COR-L47 (cell line): ENCODE measurements at places on chromosomes 2 and 18.
A peak's percentile ranks its signal among the peaks of the same experiment; 100 is the strongest.

DNA sequence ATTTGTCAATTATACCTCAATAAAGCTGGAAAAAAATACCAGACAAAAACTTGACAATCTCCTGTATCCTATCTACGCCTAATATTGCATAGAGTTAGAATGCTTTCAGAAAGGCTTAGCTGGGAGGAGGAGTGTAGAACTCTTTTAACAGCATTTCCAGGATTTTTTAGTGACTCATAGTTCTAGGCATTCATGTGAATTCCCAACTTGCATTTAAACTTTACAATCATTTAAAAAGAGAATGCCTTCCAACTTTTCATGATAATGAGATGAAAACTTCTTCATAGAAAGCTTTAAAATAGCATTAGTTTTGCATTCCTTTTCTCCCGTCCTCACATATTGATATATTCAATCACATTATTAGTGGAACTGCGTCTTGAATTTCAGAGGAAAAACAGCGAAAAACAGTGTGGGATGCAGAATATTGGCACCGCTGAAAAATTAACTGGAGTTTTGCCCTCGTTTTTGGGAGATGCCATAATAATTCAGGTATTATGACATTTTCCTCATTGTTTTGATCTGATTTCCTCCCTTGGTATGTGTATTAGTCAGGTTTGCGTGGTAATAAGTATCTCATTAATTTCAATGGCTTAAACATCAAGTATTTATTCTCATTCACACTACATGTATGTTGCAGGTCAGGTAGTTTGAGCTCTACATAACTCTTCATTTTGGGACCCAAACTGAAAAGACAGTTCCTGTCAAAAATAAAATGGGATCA, 293.2 kb upstream of the FIGN start:
- DNase-seq: no peak

DNA sequence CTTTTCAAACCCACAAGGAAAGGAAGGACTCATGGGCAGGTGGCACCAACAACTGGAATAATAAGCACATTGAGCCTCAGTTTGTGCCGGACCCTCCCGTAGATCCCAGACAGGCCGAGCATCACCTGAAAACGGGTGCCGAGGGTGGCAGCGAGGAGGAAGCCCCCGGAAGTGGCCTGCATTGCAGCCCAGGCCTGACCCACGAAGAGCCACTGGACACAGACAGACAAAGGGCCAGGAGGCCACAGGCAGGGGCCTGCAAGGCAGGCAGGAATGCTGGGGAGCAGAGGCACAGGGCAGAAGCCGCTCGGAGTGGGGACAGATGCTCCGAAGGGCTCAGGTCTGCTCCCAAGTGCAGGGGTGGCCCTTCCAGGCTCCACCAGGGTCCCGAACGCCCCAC, 31.7 kb downstream of the MTERF4 start:
- no peak for DNase-seq

DNA sequence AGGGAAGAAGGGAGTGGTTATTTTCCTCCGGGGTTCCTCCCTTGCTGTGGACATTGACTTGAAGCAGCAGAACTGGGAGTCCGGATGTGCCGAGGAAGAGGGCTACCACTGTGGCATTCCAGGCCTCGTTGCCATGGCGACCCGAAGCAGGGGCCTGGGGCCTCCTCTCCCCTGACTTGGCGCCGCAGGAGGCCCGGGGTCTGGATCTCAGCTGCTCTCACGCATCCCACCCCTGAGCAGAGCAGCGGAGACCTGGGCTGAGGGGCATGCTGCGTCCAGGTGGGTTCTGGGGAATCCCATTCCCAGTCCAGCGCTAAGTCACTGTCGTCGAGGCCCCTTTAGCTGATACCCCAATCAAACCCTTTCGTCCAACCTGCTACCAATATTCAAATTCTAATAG, 100.2 kb downstream of the BCL11A start:
- DNase-seq: no peak

DNA sequence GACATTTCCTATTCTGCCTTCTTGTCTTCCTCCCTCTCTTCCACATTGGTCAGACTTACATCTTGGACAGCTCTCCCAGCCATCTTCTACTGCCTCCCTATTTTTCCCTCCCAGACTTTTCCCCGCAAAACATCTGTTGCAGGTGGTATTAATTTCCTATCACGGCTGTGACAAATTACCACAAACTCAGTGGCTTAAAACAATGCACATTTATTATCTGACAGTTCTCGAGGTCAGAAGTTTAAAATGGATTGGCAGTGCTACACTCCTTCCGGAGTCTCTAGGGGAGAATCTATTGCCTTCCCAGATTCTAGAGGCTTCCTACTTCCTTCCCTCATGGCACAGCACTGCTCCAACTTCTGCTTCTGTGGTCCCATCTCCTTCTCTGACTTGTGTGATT, 33.3 kb downstream of the STRADB start:
- no peak for DNase-seq

DNA sequence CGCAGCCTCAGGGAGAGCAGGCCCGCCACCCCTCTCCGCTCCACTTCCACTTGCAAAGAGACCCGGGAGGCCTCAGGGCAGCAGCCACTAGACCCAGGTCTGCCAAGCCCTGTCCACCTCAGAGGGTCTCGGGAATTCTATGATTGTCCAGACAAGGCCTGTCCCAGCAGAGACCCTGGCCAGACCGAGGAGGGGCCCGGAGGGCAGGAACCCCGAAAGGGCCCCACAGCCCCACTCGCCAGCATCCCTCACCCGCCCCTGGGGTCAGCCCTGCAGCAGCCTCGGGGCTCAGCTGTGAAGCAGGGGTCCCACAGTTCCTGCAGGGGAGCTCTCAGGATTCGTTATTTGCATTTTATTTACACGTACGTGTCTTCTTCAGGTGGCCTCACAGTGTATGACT, 269.5 kb downstream of the EIPR1 start:
- DNase-seq: no peak

DNA sequence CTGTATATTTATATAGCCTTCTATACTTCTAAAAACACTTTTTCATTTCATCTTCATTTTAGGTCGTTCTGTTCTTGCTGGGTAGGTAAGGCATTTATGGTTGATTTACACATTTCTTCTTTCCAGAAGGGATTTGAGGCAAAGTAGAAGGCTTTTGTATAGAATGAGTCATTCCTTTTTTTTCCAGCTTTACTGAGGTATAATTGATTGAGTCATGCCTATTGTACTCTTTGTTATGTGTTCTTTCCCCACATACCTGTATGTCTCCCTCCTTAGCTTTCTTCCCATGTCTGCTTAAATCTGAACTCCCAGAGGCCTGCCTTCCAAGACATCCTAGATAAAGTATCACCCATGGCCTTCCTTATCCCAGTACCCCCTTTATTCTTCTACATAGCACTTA, 4.8 kb upstream of the CDC42EP3 start:
- no peak for DNase-seq

DNA sequence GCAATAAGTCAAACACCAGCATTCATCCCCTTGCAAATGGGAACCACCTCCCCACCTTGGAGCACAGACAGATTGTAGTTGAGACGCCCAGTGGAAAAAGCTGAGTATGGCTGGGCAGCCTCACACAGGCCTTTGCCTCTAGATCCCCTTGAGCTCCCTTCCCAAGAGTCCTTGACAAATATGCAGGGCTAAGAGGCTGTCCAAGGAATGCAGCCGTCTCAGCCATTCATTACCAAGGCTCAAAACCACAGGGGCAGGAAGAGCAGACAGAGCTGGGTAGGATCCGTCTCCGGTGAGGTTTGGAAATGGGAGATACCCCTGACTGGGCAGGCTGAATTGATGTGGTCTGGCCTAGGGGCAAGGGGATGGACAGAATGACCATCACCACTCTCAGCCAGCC, 557.1 kb downstream of the TNS1 start:
- no peak for DNase-seq

GRCh38 chr2:181157326-181157725, 176.9 kb downstream of the UBE2E3 start:
- no peak for DNase-seq

DNA sequence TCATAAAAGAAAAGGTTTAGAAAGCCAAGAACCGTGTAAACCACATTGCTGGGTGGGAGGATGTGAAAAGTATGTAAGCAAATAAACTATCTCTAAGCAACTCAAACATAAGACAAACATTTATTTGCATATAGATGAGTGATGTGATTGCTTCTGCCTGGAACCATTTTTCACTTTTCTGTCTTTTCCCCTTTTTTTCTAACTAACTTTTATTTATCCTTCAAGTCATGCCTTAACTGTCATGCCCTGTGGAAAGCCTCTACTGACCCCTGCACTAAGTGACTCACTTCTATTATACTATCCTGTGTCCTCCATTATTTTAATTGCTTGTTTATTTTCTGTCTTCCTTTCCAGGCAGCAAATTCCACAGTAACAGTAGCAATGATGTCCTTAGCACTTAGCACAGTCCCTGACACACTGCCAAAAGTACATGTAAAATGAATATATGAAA, 87.5 kb upstream of the CTAGE1 start:
- DNase-seq: no peak

DNA sequence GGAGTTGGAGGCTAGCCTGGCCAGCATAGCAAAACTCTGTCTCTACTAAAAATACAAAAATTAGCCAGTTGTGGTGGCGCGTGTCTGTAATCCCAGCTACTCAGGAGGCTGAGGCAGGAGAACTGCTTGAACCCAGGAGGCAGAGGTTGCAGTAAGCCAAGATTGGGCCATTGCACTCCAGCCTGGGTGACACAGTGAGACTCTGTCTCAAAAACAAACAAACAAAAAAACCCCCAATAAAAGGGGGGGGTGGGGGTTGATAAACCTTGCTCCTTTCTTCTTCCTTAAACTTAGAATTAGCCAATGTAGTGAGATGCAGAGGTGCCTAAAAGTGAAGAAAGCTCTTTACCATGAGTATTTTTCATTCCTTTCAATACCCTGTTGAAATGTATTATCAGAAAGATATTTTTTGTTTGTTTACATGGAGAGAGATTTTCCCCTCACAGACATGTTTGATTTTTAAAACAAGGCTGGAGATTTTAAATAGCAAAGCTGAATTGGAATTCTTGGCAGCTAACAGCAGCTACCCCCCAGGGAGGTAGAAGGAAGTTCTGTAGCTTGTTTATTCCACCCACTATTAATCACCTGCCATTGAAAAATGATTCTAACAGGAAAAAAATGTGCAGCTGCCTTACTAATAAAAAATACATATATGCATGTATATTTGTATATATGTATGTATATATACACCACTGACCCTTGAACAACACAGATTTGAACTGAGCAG, 48.6 kb downstream of the GYPC start:
- DNase-seq: no peak

DNA sequence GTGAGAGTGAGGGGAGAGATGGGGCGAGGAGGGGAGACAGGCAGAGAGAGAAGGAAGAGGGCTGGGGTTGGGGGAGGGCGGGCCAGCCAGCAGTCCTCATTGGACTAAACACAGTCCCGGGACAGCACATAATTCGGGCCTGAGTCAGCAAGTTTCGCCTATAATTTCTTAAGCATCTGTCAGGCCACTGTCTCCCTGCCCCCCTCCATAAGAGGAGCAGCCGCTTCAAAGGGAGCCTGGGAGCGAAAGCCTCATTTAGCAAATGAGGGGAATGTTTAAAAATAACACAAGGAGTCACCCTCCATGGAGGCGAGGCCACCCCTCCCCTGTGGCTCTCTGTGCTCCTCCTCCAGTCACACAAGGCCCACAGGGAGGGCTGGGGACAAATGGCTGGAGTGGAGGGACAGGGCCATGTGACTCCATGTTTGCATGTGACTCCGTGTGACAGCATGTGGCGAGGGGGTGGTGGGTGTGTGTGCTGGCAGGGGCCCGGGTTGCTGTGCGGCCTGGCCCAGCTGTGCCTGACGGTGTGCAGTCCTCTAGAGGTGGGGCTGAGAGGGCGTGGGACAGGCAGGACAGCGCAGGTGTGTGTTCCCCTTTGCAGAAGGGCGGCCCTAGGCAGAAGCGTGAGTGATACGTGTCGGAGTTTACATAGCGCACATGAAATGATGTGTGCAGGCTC, 162.4 kb downstream of the CELF4 start:
- DNase-seq: peak; percentile 62

DNA sequence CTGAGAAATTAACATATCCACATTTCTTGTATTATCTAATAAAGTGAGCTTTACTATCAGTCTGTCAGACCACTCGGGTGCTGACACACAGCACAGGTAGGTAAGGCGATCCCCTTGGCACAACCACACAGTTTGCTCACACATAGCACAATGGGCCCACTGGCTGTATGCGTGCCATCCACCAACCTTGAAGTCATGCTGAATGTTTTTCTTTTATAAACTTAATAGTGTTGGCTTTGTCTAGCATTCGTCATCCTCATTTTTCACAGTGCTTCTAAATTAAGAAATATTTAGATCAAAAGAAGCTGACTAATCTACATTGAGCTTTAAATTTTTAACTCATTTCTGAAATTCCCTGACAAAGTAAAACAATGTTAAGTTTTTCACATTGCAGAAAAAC, 50.0 kb upstream of the PAPOLG start:
- no peak for DNase-seq

GRCh38 chr18:25275412-25276001, 76.5 kb downstream of the ZNF521 start:
- DNase-seq: no peak

- DNase-seq: no peak
Measured at GRCh38 chr2:215722125-215722524, 286.3 kb upstream of the FN1 start.

DNA sequence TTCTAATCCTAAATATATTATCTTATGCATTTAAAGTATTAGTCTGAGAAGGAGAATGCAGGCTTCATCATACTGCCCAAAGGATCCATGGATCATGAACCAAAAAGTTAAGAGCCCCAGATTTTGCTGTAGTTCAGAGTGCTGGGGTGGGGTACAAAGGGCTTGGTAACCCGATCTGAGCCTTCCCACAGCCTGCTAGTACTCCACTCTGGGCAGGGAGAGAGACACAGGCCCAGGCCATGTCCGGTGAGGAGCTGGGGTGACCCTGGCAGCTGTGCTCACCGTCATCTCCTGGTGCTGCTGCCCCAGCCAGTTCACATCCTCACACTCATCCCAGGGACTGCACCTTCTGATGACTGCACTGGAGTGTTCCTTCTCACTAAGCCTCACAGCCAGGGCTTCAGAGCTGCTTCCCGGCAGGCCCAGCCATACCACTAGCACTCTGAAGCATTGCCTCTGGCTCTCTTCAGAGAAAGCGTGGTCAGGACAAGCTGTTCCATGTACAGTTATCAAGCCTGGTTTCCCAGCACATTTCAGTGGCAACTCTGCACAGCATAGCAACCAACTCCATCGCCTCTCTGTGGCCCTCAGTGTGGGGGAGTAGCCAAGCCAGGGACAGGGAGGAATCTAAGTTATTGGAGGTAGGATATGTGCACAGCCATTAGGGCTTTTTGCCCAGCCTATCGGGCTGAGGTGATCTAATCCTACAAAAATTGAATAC, 189.0 kb upstream of the CTAGE1 start:
- no peak for DNase-seq
